ENCODE measurements at places on chromosomes 4 and X. TPM values are rescaled to one million over a fixed set of nuclear protein-coding genes. Genes with fewer than 3 reads are reported as not detected.

MSANTD1 gene
- total RNA-seq = 0.22 TPM

SLC16A2 gene
- 0.07 TPM for total RNA-seq

TMEM156 gene
- not detected for total RNA-seq

HSD17B13 gene
- total RNA-seq = 0.04 TPM

NWD2 gene
- not detected for total RNA-seq

CT45A5 gene
- not detected for total RNA-seq

FGB gene
- total RNA-seq = 408 TPM

RBM10 gene
- 41.6 TPM for total RNA-seq

TEX13B gene
- total RNA-seq = not detected

SPP1 gene
- total RNA-seq = 788 TPM

TASL gene
- total RNA-seq = not detected

MORC4 gene
- 17.6 TPM for total RNA-seq

PDE5A gene
- 0.44 TPM for total RNA-seq

WDR1 gene
- total RNA-seq = 120 TPM

APEX2 gene
- total RNA-seq = 12.7 TPM

KDM5C gene
- total RNA-seq = 26.0 TPM

EVC gene
- total RNA-seq = 2.8 TPM

GUCY1B1 gene
- total RNA-seq = not detected

UGT2B7 gene
- total RNA-seq = 41.9 TPM

ADH1B gene
- total RNA-seq = 1.2 TPM

GAGE12J gene
- not detected for total RNA-seq

CCKAR gene
- total RNA-seq = not detected

TRIM60 gene
- not detected for total RNA-seq

SMAD1 gene
- 14.0 TPM for total RNA-seq

DAPP1 gene
- total RNA-seq = not detected

TCEAL6 gene
- total RNA-seq = not detected

ZFYVE28 gene
- total RNA-seq = 0.24 TPM

ERAS gene
- total RNA-seq = 0.22 TPM

RAB40AL gene
- 0.40 TPM for total RNA-seq

DUSP21 gene
- total RNA-seq = not detected

IQCM gene
- not detected for total RNA-seq

MAGIX gene
- total RNA-seq = 1.0 TPM

CLCN4 gene
- 2.6 TPM for total RNA-seq

SSX4B gene
- total RNA-seq = not detected

RBMXL3 gene
- not detected for total RNA-seq

CHIC1 gene
- total RNA-seq = 0.04 TPM

PCSK1N gene
- total RNA-seq = 5.1 TPM

LRIT3 gene
- not detected for total RNA-seq

ADGRL3 gene
- total RNA-seq = 0.04 TPM

POLN gene
- total RNA-seq = 0.93 TPM

RAI2 gene
- not detected for total RNA-seq

CLDN2 gene
- total RNA-seq = 1.1 TPM

TMEM150C gene
- total RNA-seq = 0.42 TPM

GASK1B gene
- total RNA-seq = 40.4 TPM

CSN1S1 gene
- not detected for total RNA-seq

CXorf49 gene
- total RNA-seq = not detected

All from HepG2 (cell line).